ENCODE measurements at places on chromosomes 5 and 9.

DNA sequence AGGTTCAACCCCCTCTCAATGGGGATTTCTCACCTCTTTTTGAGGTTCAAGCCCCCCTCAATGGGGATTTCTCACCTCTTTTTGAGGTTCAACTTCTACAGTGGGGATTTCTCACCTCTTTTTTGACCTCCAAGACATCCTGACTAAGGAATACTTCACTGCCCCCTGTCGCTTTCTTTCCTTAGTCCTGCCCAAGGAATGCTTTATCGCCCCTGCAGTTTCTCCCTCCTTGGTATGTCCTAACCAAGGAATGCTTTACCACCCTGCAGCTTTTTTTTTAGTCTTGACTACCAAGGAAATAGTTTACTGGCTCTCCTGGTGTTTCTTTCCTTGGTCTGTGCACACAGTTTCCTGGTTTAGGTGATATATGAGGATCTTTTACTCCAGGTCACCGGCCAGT is 9.6 kb upstream of the IRGM start:
- no peak for DNase-seq

- no peak for DNase-seq
These were observed 35.3 kb downstream of the HRH2 start for GRCh38 chr5:175692996-175693710.

GRCh38 chr9:120904978-120905301 is 21.7 kb downstream of the TRAF1 start:
- no peak for DNase-seq

DNA sequence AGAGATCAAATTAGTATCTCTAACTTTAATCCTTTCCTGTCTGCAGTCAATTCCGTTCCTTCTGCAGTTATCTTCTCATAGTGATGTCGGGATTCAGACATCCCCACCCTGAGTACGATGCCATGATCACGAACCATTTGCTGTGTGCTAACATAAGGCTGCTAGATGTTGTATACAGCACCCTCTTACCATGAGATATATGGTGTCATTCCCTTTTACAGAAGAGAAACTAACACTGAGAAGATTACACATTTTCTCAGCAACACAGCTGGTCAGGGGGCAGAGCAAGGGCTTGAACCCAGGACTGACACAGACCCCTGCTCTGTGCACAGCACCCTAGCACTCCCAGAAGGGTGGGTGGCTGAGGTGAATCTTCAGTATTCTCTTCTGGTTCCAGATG is 46.9 kb upstream of the HSD17B4 start:
- no peak for DNase-seq

GRCh38 chr5:55625913-55626312 is 86.2 kb downstream of the SLC38A9 start:
- DNase-seq: no peak

GRCh38 chr9:128940271-128940921 is 7.0 kb downstream of the DOLK start:
- peak; percentile 69 for DNase-seq

DNA sequence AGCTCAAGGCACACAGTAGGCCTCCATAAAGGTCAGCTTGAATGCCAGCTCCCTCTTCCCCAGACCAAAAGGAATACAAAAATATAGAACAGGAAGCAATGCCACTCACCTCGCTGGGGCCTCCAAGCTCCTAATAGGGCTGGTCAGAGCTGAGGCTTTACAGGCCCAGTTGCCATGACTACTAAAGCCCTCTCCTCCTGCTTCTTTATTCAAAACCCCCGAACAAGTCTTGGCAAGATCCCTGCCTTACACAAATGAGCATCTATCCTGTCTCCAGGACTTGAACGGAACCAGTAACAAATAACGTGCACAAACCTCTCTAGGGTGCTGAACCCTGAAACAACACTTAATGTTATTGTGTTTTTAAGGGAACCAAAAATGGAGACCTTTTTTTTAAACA is 136.3 kb downstream of the SIL1 start:
- DNase-seq: no peak

- DNase-seq: no peak
These were observed 30.8 kb downstream of the GLRX start for GRCh38 chr5:95791751-95792150.

DNA sequence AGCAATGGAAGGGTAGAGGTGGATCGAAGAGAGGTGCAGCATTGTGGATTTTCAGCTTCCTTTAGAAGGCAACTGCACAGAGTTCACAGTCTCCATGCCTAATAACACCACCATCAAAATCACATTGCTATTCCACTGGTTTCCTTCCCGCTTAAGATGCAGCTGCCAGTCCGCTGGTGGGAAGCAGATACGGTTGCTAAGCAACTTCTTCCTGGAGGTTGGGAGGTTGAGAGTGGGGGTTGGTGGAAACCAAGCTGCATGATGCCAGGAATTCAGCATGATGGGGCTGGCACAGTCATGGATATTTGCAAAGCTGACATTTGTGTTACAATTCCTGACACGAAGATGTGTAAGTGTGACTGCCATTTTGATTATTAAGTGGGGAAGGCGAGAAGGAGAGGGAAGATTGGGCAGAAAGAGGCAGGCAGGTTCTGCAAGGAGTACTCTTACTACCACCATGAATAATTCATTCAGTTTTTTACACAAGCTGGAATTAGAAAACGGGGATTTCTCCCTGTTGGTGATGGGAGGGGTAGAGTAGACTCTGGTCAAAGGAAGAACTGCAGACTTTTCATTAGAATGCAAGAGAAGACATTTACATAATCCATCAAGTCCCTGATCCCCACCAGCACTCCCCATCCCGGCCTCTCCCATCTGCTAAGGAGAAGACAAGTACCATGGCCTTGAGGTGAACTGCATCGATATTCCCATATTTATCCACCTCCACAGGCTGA is 87.5 kb downstream of the GLDC start:
- no peak for DNase-seq

GRCh38 chr5:106959387-106959786 is 711.4 kb downstream of the EFNA5 start:
- no peak for DNase-seq

DNA sequence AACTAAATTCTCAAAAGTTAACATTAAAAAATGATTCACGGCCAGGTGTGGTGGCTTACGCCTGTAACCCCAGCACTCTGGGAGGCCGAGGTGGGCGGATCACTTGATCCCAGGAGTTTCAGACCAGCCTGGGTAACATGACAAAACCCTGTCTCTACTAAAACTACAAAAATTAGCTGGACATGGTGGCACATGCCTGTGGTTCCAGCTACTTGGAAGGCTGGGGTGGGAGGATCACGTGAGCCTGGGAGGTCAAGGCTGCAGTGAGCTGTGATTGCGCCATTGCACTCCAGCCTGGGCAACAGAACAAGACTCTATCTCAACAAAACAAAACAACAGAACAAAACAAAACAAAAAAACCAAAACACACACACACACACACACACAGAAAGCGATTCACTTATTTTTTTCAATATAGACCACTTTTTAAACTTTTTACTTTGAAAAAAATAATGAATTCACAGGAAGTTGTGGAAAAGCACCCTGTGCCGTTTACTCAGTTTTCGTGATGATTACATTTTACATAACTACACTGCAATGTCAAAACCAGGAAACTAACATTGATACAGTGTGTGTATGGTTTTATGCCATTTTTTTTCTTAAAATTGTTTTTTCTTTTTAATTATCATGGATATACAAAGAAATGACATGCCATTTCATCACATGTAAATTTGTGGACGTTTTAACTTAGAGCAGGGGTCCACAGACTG is 73.7 kb downstream of the TENT4A start:
- DNase-seq: no peak

DNA sequence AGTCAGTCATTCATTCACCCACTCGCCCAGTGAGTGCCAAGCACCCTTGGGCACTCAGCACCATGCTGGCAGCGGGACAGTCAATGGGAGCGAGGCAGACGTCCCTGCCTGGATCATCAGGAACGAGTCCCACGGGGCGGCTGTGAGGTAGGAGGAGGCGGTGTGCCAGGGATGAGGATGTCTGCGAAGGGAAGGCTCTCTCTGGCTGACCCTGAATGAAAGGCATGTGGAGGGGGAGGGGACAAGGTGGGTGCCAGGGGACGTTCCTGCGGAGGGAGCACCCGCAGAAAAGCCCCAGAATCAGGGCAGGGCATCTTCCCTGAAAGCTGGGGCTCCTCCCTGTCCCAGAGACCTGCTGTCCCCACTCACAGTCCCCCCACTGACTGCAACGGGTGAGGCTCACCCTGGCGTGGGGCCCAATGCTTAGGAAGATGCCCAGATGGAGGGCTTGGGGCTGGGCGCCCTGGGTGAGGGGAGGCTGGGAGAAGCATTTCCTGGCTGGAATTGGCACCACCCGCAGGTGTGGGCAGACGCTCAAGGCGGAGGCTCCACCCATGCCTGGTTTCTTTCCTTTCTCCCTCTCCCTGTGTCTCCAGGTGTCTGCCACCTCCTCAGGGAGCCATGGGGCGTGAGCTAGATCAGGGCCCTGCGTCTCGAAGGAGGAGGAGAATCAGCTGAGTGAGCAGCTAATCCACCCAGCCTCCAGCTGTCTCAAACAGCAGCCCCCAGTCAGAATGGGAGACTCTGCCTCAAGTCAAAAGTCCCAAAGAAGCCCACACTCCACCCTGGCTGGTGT is 179.0 kb upstream of the PPP1R26 start:
- no peak for DNase-seq

DNA sequence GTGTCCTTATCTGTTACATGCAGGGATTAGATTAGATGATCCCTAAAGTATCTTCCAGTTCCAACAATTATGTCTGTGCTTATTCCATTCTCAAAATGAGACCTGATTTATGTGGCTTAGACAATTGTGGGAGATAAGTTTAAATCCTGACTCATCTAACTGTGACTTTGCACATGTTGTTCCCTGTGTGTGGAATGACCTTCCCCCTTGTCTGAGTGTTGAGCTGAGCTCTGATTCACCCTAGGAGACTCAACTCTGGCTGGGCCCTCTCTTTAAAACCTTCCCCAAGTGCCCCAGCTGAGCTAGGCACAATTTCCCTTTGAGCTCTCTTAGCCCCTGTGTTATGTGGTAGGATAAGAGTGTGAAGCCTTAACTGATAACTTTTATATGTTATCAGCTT is 118.9 kb upstream of the ELL2 start:
- DNase-seq: no peak

DNA sequence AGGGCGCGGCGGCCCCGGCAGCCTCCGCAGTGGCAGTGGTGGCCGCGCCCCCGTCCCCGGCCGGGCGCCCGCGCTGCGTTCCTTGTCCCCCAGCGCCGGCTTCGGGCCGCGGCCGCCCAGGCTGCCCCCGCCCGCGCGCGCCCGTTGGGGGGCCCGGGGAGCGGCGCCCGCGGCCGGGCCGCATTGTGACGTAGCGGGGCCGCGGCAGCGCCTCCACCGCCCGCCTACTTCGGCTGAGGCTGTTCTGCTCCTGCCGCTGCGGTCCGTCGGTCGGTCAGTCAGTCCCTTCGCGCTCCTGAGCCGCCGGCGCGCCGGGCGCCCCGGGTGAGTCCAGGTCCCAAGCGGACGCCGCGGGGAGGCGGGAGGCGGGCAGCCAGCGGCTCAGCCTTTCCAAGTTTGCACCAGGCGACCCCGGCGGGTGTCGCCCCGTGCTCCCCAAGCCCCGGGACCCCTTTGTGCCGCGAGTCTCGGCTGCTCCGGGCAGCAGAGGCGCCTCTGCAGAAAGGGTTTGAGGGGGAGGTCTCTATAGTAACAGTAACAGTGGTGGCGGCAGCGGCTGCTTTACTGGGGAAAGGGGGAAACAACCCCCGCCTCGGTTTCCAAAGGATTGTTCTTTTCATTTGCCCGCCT is at the start of gene SNCAIP:
Gene SNCAIP (plus strand): TSS at position 277 of the 630 bp plus-strand sequence. CDS start 78,898 bp downstream, outside the sequence.
- peak; percentile 76 for DNase-seq

DNA sequence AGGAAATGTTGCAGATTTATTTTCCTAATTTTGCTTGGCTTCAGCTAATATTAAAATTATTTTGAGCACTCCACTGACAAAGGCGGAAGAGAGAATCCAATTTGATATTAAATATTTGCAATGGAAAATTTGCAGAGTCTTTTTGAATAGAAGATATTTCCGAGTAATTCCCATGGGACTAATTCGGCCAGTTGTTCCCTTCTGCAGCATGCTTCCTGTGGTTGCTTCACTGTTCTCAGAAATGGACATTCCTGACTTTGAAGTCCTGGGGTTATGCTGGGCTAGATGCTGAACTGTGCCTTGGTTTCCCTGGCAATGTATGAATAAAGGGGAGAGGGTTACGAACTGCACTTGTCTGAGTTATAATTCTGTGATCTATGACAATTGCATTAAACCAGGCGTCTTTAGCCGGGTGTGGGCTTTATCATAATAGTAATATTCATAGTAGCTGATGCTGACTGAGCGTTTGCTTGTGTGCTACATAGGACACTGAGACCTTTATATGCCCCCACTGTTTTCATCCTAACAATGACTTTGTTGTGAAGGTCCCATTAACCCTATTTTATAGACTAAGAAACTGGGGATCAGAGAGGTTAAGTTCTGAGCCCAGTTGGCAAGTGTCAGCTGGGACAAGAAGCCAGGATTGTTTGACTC is 114.5 kb upstream of the SPRY4 start:
- DNase-seq: no peak

DNA sequence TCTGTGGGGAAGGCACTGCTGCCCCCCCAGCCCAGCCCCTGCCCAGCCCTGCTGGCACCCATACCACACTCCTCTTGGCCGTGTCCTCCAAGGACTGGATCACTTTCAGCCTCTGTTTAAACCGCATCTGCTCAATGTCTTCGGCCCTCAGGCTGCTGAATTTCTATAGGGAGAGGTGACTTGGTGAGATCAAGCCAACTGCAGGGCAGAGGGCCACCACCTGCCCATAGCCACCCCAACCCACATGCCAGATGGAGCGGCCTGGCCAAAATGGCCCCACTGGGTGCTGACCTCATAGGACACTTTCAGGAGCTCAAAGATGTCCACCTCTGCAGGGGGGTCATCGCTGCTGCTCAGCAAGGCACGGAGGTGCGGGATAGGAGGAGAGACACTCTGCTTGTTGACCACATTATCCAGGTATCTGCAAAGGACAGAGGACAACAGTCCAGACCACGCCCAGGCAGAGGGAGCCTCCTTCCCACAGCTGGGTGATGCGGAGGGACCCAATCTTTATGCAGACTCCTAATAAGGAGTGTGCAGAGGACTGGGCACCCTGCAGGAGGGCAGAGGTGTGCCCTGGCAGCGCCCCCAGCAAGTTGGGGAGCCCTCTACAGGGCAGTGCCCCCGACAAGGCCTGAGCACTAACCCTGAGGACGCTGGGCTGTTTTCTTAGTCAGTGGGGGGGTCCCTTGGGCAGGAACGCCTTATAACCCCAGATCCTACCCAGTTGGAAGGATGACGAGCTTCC is 14.4 kb upstream of the MRNIP start:
- no peak for DNase-seq

- DNase-seq: no peak
These were observed 209.5 kb upstream of the TARS1 start for GRCh38 chr5:33231214-33231710.

GRCh38 chr5:74767579-74767913 is 497 bp downstream of the NSA2 start:
- no peak for DNase-seq

GRCh38 chr5:105197531-105197930 is 1634.9 kb upstream of the NUDT12 start:
- DNase-seq: no peak

DNA sequence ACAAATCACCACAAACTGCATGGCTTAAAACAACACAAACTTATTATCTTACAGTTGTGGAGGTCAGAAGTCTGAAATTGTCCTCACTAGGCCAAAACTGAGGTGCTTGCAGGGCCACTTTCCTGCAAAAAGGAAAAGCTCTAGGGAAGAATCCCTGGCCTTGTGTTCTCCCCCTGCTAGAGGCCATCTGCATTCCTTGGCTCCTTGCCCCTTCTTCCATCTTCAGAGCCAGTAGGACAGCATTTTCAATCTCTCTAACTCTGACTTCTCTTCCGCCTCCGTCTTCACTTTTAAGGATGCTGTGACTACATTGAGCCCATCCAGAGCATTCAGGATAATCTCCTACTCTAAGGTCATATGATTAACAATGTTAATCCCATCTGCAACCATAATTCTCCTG is 236.6 kb downstream of the CDK5RAP2 start:
- DNase-seq: no peak

GRCh38 chr9:124257844-124258606 is at the start of gene NEK6:
Gene NEK6 (plus strand): TSS chr9:124257949. CDS start chr9:124301965, 44,016 bp downstream.
- no peak for DNase-seq

Measured in coronary artery (tissue), 2 donors.